Activated CD8-positive, alpha-beta memory T cell treated with anti-CD3 and anti-CD28 coated beads, Interleukin-2, amount 50 U/mL, for 48 hours (primary cell): ENCODE measurements at places on chromosomes 7 and 10.
A peak's percentile ranks its signal among the peaks of the same experiment; 100 is the strongest.

- DNase-seq = no peak
Measured at GRCh38 chr10:29991382-29991781, 68.0 kb downstream of the JCAD start.

- no peak for DNase-seq
Measured at GRCh38 chr7:117098457-117098856, 145.2 kb downstream of the ST7 start.

DNA sequence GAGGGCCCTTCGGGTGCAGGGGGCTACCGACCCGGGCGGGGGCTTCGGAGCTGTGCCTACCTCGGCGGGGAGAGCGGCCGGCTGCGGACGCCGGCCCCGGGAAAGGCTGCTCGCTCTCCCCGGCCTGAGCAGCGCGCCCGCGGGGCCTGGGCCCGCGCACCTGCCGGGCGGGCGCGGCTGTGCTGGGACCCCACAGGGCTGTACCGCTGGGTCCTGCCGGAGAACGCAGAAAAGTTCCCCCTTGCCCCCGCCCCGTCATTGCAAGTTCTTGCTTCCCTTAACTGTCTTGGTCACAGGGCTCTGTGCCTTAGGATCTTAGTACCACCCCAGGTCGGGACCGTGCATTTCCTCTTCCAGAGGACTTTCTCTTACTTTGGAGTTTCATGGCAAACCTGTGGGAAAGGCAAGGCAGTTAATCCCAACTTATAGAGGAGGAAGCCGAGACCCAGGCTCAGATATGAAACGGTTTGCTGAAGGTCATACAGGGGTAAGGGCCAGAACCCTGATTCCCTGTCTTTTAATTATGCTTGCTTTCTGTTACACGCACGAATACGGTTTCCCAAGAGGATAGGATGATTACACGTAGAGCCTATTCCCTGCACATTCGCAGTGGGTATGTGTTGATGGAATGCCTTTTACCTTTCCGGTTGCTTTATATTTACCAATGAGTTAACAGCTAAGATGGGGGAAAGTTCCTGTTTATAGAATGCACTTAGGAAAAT lies 652 bp downstream of the PCGF5 start:
- DNase-seq = no peak

- peak; percentile 85 for DNase-seq
Measured at GRCh38 chr7:100493476-100494264, 9.9 kb downstream of the NYAP1 start.

- no peak for DNase-seq
Measured at GRCh38 chr10:32317795-32318357, 29.1 kb downstream of the EPC1 start.

DNA sequence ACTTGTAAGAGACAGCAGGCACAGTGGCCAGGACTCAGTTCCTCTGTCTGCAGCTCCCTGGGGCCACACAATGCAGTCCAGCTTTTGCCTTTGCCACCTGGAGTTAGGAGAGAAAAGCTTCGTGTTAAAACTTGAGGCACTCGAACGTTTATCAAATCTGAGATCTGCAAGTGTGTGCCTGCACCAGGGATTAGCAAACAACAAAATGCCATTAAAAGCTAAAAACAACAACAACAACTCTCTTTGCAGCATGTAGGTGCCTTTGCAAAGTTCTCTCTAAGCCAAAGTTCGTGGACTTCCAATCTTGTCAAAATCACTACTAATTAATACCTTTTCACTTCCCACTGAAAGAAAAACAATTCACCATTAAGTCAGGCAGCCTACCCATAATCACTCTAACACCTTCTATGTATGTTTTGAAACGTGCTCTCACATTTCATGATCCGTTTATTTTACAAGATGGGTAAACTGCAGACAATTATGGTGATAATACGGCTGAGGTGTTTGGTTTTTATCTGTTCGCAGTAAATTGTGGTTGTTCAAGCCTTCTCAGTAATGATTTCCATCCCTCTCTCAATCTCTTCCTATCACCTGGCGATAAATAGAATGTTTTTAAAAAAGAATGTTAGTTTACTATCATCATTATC lies 36.2 kb upstream of the SDK1 start:
- no peak for DNase-seq

DNA sequence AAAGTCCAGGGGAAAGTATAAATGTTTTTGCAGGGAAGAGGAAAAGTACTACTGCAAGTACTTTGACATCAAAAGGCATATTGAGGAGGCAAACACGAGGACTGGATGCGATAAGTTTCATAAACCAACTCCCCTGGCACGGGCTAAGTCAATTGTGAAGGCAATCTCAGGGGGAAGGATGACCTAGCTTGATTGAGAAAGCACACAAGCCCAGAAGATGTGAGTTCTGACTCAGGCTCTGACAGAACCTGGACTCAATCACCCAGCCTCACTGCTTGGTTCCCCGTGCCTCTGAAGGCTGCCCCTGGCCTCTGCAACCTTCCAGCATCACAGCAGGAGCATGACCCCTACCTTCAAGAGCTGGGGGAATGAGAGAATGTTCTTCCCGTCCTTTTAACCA lies 93.2 kb upstream of the ZNF438 start:
- no peak for DNase-seq

DNA sequence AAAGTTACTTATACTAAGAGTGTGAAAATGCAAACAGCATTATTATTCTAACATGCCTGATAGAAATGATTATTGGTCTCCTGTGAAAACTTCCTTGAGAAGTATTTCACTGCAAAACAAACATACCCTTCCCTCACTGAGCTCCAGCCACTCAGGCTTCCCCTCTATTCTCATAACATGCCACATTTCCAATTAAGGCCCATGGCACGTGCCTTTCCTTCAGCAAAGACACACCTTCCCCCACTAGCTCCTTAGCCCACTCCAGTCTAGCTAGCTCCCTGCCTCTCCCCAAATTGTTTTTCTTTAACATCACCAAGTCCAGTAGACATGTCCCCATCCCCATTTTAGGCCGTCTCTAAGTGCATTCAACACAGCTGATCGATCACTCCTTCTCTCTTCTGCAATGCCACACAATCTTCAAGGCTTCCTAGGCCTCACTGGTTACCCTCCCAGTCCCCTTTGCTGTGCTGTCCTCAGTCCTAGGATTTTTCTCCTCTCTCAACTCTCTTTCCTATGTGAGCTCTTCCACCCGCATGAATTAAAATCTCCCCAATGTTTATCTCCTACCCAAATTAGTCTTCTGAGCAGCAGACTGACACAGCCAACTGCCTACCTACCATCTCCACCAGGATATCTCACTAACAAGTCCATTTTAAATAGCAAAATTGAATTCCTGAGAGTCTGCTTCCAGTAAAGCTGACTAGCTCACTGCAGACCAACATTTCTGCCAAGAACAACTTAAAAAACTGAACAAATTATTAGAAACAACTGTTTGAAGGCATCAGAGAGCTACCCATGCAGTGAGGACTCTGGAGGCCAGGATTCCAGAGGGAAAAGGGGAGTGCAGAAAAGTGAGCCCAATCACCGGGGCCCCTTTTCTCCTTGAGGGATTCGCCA lies 11.9 kb downstream of the CYTH3 start:
- DNase-seq = no peak

DNA sequence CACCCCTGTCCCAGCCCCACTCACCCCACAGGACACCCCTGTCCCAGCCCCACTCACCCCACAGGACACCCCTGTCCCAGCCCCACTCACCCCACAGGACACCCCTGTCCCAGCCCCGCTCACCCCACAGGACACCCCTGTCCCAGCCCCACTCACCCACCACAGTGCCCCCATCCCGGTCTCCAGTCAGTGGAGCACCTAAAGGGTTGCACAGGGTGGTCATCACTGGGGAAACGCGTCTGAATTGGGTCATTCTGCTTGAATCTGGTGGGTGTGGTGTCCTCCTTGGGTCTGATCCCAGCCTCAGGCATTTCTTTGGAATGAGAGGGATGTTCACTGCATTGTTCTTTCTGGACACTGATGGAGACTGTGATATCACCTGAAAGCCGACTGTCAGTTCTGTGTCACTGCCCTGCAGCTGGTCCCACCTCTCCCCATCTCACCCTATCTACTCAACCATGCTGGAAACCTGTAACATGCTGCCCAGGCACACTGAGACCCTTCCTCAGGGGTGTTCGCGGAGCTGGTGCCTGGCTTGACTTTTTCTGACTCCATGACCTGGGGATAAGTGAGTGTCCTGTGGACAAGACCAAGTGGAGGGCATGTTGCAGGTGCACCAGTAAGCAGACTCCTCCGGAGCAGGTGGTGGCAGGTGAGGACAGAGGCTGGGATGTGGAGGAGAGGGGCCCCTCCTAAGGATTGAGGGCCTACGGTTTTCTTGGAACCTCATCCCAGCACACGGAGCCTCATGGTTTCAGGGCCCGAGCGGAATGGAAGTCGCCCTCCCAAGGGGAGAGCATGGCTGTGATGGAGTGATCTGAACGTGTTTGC lies 262.5 kb upstream of the PPP2R2D start:
- DNase-seq = no peak

GRCh38 chr7:123351516-123352505 lies 152.0 kb upstream of the SLC13A1 start:
- DNase-seq = no peak

DNA sequence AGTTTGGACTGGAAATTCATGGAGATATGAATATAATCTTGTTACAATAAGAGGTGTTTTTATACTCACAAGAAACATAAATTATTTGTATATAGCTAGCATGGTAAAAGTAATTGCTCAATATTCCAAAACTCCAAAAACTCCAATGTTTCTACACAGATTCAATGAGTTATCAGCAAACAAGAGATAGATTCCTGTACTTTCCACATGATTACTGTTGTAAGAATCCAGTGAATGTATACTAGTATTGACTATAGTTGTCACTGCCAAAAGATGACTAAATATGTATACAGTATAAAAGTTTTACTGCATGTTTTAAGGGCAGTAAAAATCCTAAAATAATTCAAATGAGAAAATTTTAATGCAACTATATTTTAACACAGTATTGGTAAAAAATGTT lies 10.7 kb downstream of the ATOH7 start:
- no peak for DNase-seq

DNA sequence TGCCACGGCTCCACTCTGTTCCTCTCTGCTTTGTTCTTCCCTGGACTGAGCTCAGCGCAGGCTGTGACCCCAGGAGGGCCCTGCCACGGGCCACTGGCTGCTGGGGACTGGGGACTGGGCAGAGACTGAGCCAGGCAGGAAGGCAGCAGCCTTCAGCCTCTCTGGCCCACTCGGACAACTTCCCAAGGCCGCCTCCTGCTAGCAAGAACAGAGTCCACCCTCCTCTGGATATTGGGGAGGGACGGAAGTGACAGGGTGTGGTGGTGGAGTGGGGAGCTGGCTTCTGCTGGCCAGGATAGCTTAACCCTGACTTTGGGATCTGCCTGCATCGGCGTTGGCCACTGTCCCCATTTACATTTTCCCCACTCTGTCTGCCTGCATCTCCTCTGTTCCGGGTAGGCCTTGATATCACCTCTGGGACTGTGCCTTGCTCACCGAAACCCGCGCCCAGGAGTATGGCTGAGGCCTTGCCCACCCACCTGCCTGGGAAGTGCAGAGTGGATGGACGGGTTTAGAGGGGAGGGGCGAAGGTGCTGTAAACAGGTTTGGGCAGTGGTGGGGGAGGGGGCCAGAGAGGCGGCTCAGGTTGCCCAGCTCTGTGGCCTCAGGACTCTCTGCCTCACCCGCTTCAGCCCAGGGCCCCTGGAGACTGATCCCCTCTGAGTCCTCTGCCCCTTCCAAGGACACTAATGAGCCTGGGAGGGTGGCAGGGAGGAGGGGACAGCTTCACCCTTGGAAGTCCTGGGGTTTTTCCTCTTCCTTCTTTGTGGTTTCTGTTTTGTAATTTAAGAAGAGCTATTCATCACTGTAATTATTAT lies 1.2 kb downstream of the CLDN4 start:
- no peak for DNase-seq

- DNase-seq = no peak
Measured at GRCh38 chr10:47286591-47287315, 13.2 kb upstream of the GDF10 start.

DNA sequence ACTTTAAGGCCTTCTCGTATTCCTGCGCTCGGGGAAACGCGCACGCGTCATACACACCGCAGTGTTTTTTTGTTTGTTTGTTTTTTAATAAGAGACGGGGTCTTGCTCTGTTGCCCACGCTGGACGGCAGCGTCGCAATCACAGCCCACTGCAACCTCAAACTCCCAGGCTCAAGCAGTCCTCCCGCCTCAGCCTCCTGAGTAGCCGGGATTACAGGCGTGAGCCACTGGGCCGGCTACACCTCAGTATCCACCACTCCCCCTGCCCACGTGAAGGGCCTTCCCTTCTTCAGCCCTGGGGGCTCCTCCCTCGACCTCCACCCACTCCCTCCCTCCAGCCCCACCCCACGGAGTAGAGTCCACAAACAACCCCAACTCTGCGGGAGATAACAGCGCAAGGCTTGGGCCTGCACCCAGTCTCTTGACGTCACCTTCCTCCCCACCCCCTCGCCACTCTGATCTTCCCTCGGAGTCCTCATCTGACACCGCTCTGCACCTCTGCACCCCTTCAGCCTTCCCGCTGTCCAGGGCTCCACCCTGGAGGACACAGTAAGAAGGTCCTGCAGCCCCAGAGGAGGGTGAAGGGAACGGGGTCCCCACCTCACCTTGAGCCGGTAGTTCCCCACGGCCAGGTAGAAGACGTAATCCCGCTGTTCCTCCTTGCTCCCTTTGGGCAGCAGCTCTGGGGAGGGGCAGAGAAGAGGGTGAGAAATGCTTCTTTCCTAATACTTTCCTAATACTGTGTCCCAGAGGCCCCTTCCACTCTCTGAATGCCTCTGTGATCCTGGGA lies 2.8 kb upstream of the CLDN15 start:
- no peak for DNase-seq

DNA sequence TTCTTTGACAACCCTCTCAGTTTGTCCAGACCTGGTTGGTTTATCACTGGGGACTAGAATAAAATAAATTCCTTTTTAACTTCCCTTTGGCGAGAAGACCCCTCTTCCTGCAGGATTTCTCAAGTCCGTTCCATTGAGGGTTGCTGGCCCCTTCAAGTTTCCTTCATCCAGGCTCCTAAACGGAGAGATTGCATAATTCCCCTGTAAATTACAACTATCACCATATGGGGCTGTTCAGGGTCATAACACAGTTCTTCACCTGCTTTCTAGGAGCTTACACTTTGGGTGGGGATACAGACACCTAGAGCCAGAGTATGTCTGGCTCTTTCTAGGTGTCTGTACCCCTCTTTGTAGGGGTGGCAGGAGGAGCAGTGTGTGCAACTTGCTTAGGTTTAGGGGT lies 3.3 kb upstream of the COPS6 start:
- DNase-seq = no peak

GRCh38 chr10:71648933-71649320 lies 70.7 kb downstream of the C10orf105 start:
- no peak for DNase-seq

GRCh38 chr7:109890622-109891021 lies 1200.3 kb upstream of the LRRN3 start:
- no peak for DNase-seq
